ENCODE measurements at places on chromosomes 5 and 9.

DNA sequence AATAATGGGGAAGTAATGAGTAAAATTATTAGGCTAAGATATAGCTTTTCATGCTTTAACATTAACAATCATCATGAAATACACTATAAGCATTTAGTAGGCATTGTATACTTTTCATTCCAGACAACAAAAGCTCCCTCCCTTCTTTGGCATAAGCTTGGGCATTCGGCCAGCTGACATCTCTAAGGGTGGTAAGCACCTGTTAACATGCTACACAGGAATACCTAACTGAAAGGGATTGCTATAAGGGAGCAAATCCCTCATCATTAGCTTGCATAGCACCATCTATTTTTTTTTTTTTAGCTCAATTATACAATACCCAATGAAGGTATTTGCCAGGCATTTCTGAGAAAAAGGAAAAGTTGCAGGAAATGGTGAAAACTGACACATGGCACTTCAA, 16.6 kb downstream of the STRBP start:
- DNase-seq = no peak

DNA sequence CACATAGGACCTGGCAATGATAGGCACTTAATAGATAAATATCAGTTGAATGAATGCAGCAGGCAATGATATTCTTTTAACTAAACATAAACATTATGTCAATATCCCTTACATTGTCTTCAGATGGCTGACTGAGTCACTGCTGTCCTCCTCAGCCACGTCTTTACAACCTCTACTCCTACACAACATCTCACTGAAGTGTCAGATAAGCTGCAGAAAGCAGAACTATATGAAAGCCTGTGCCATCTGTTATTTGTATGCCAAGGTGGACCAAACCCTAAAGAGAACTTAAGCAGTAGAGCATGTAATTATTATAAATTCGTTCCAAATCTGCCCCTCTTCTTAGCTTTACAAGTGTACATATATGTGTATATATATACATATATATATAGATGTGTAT, 271.2 kb downstream of the RASEF start:
- no peak for DNase-seq

DNA sequence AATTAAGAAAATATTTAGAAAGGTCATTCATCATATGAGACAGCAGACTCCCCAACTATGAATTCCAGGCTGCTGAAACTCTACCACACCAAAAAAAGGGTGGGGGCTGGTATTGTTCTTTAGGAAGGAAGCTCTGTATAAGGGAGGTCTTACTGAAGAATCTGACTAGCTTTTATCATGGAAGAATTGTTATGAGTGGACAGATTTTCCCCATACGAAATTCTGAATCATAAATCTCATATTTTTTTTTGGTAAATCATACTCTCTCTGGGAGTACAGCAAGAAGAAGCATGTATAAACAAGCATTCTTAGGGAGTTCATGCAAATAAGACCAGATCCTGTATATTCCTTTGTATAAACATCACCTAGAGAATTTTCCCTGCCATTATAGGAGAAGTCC, 220.0 kb downstream of the SLC12A2 start:
- DNase-seq = no peak

DNA sequence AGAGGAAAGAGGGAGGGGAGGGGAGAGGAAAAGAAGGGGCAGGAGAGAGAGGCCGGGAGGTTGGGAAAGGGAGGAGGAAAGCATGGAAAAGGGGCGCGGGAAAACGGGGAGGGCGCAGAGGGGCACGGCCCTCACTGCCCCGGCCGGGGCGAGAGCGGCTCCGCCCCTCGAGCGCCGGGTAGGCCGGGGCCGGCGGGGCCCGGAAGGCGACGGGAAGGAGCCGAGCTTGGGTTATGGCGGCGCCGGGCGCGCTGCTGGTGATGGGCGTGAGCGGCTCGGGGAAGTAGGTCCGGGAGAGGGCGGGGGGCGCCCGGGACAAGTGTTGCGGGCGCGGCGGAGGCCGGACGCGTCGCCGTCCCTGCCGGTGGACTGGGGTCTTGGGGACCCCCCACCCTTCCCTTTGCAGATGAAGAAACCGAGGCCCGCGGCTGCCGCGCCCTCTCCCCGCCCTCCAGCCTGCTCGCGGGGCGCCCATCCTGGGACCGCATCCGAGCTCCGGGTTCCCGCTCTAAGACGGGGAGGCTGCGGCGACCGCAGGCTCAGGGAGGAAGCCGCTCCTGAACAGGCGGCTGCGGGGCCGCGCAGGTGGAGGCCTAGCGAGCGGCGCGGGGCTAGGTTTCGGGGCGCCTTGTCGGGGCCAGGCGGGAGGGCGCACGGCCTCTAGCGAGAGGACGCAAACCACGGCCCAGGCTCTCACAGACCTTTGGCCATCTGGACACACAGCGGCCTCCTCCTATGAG, at the start of gene IDNK:
TSS of gene IDNK (plus strand) at position 205 of the 740 bp plus-strand sequence. CDS start at position 234, 29 bp downstream.
- DNase-seq = peak; percentile 31

GRCh38 chr5:53397141-53397757, 83.2 kb upstream of the FST start:
- no peak for DNase-seq

DNA sequence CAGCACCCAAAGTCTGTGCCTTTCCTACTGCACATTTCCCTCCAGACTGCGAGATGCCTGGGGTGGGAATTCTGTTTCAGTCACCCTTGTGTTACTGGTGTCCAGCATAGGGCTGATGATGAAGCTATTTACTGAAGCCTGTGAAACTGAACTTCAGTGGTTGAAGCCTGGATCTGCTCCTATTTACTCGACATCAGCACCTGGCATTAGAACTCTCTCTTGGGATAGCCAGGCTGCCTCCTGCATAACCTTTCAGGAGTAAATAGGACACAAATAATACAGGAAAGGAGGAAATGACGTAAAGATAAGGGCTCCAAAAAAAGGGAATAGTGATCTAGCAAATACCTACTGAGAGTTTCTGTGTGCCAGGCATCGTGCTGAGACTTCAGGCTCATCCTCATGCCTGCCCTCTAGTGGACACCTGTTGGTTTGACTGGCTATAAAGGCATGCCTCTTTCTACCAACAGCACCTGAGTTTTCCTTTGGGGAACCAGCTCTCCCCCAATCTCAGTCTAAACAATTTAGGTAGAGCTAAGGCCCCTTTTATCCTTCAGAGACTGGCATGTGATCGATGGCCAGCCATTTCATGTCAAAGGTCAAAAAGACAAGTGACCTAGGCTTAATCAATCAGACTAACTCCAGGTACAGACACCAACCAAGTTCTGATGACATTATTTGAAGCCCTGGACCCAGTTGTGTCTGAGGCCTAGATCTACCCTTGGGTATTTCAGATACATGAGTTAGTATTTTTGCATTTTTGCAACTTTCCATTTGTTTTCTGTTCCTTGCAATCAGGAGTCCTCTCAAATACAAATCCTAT, 192.1 kb upstream of the TRIM32 start:
- DNase-seq = no peak

GRCh38 chr5:40258222-40258621, 421.5 kb upstream of the PTGER4 start:
- no peak for DNase-seq

- DNase-seq = peak; percentile 79
Measured at GRCh38 chr5:40676613-40677343, 2.9 kb upstream of the PTGER4 start.

- no peak for DNase-seq
Measured at GRCh38 chr5:136063778-136064465, 35.1 kb downstream of the TGFBI start.

- peak; percentile 97 for DNase-seq
Measured at GRCh38 chr9:109381011-109381729, 60.3 kb upstream of the EPB41L4B start.

GRCh38 chr5:7015586-7016256, 302.5 kb downstream of the TENT4A start:
- no peak for DNase-seq

DNA sequence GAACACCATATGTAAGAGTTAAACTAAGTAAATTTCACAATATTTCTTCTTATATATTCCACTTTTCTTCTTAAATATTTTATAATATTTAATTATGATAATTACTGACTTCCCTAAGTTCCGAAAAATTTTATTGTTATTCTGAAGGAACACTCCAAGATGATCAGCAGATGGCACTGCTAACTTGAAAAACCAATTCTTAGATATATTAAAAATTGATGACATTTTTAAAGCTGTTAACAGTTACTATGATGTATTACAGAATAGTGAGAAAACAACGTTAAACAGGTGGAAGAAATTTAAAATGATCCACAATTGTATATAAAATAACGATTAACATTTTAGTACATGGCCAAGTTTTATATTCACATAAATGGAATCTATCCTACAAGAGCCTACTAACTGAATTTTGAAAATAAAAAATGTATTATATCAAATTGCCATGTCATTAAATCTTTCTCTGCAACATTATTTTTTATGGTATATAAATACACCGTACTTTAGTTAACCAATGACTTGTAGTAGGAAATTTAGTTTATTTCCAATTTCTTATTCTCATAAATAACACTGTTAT, 30.1 kb upstream of the MUSK start:
- peak; percentile 42 for DNase-seq

GRCh38 chr9:4620881-4621555, 41.1 kb upstream of the PLPP6 start:
- DNase-seq = no peak

- no peak for DNase-seq
Measured at GRCh38 chr5:69167493-69167855, 524 bp downstream of the CCNB1 start.

GRCh38 chr5:88509403-88509802, 240.8 kb upstream of the TMEM161B start:
- no peak for DNase-seq

DNA sequence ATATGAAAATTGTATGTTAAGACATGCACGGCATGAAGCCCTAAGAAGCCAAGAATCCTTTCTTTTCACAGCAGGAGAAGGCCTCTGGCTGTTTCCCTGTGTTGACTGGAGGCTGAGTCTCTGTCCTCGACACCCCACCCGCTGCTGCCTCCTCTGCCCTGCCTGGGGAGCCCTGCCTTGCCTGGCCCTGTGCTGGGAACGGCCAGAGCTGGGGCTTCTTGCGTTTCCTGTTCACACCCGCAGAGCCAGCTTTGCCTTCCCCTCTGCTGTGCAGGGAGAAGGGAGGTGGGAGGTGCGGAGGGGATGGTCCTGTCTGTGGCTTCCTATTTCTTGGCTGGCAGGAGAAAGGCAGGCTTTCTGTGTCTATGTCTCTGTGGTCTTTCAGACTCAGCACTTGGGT, 6.9 kb upstream of the GMCL2 start:
- no peak for DNase-seq

GRCh38 chr9:131727795-131728545, 11.9 kb downstream of the RAPGEF1 start:
- no peak for DNase-seq

GRCh38 chr9:128548876-128549275, 3.5 kb upstream of the SPTAN1 start:
- no peak for DNase-seq

GRCh38 chr5:176880366-176881020, 18.7 kb downstream of the HK3 start:
- DNase-seq = no peak

DNA sequence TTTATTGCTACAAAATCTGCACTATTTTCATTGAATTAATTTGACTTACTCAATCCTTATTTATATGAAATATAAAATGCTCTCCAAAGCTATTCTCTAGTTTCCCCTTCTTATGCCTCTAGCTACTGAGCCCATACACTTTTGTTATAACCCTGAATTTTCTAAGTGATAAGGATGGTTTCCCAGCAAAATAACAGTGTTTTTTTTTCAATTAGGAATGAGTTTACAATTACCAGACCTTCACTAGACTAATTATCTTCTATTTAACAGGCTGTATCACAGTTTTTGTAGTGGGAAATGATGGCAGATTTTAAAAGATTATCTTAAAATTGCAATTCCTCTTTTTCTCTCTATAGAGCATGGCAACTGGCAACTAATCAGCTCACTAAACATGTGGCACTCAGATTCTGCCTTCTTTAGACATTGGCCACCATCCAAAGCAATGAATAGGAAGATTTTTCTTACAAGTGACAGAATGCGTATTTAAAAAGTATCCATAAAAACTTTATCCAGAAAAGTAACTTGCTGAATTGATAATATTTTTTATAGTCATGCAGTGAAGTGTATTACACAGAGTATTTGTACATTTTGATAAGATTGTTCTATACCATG, 585.7 kb upstream of the ZNF608 start:
- no peak for DNase-seq

DNA sequence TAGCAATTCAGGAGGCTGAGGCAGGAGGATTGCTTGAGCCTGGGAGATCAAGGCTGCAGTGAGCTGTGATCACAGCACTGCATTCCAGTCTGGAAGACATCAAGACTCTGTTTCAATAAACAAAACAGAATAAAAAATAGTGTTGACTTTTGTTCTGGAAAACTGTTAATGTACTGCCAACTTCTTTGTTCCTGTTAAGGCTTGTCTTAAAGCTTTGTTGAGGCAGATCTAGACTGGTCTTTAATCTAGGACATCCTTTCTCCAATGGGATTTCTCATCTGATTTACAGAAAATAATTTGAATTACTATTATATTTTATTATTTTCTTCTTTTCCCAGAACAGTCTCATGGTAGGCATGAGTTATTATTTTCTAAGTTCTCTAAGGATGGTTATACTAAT, 26.0 kb downstream of the BDP1 start:
- no peak for DNase-seq

GRCh38 chr5:180873615-180874520, 12.8 kb upstream of the ZFP62 start:
- DNase-seq = peak; percentile 33

DNA sequence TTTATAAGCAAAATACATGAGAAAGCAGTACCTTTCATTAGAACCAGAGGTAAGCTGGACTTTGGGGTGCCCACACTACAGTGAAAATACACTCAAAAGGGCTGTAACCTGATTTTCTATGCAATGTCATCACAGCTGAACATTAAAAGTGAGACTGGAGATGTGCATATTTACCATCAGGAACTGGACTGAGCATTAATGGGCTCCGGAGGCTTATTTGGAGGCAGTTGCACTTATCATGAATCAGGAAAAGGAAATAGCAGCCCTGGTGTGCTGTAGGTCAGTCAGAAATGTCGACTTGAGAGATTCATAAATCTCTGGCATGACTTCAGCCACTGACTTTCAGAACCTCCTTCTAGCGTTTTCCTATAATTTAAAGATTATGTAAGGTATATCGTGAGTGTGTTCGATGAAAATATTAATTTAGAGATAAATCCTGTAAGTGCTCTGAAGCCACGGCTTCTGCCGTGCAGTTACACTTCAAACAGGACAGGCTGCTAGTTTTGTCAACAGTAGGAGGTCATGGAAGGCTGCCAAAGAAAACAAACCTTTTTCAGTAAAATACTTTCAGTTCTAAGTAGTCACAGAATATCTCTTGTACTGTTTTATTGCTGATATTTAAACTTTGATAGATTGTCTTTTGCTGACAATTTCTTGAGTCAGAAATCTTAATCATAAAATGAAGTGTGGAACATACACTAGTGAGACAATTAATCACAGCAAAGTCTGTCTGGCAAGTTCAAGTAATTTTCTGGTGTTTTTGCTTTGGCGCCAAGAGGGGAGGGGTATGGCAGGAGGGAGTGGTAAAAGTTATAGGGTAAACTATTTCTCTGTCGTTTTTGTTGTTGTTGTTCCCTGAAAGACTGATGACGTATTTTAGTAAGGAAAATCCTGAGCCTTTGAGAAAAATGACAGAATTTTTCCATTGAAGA, 939.7 kb downstream of the NR2F1-AS1 start:
- DNase-seq = peak; percentile 14

GRCh38 chr5:98144710-98145109, 628.8 kb upstream of the RGMB start:
- no peak for DNase-seq
